Astrocyte of the spinal cord (primary cell): ENCODE measurements at places on chromosomes 7 and 10.
A peak's percentile ranks its signal among the peaks of the same experiment; 100 is the strongest.

DNA sequence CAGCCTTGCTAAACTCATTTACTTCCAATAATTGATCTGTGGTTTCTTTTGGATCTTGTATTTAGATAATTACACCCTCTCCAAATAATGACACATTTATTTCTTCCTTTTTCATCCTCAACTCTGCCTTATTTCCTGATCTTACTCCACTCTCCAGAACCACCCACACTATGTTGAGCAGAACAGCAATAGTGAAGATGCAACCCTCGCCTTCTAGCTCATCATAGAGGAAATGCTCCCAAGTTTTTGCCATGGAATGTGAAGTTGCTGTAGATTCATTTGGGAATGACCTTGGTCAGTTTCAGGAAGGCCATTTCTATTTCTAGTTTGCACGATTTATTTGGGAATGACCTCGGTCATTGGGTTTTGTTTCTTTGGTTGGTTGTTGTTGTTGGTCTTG, 314.0 kb downstream of the PAXIP1 start:
- no peak for DNase-seq

DNA sequence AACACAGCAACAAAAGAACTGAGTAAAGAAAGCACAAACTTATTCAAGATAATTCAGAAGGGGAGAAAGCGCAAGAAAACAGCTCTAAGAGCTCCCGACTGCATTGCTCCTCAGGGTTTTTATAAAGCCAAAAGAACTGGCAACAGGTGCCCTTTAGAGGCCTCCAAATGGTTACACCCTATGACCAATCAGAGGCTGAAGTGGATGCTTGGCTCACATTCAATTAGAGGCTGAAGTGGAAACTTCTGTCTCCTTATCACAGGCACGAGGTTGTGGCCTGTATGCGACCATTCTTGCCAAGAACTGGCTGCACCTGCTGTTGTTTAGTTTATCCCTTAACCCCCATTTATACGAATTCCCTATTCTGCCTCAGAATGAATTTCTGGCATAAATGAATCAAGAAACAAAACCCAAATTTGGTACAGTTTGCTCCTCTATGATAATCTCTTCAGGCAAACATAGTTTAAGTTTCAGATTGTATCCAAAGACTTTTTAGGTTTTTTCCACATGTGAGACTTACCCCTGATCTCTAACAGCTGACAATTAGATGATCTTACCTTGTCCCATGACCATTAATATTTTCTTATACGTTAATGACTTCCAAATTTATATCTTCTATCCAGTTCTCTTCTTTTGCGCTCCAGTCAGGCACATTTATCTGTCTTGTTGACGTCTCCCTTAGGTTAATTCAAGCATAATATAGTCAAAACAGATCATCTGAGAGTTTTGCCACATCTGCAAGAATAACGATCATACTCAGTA, 504.8 kb downstream of the NXPH1 start:
- DNase-seq, result no peak

GRCh38 chr7:8128449-8129317, 133.3 kb downstream of the ICA1 start:
- DNase-seq, result no peak

- DNase-seq, result no peak
Observed at GRCh38 chr10:54833029-54833428, 32.0 kb upstream of the PCDH15 start.

DNA sequence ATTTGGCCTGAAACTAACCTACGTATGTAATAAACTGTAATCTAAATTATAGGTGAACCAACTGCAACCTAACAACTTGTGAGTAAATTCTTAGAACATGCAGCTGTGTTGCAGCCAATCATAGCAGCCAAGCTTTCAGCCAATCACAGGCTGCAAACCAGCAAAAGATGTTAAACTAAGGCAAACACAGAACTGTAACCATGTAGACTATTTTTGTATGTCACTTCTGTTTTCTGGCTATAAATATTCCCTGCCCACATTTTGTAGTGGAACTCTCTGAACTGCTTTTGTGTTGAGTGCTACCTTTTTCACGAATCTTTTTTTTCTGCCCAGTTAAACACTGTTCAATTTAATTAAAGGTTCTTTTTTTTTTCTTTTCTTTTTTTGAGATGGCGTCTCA, 28.2 kb upstream of the ZPBP start:
- no peak for DNase-seq

DNA sequence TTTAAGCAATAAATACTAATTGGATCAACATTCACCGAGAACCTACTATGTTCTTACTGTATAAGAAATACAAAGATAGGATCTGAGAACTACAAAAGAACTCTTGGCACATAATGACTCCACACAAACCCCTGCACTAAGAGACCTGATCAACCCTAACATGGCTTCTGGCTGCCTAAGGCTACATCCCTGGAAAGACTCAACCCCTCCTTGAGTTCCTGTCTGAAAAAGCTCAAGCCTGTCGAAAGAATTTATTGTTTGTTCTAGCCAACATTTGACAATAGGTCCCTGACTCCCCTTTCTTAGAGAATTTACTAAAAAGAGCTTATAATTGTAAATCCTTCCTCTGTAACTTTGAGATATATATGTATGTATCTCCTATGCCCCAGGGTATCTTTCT, 125.3 kb upstream of the SGCE start:
- no peak for DNase-seq

- no peak for DNase-seq
Observed at GRCh38 chr10:104072786-104073185, 12.9 kb downstream of the COL17A1 start.

- no peak for DNase-seq
Observed at GRCh38 chr7:71325151-71325550, 193.2 kb downstream of the GALNT17 start.

DNA sequence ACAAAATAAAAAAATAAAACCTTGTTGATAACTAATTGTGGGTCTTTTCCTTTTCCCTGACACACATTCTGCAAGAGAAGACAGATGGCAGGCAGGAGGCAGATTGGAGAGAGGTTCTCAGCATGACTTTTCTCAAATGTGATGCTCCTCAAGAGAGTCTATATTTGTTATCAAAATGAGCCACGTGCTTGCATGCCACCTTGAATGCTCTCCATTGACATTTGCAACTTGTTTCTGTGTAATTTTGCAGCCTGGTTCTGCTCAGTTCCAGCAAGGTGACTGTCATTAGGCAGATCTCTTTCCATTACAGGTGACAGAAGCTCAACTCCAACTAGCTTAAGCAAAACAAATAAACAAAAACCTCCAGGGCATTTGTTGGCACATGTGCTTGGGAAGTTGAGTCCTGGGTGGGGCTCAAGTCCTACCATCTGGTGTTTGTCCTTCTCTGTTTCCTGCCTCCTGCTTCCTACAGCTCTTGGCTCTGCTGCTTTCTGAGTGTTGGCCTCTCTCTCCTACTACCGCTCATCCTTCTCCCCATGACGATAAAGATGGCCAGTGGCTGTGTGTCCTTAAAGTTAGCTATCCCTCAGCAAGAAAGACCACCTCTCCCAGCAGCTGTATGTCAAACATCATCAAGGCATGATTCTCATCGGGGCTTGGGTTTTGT, 56.7 kb downstream of the GRK5 start:
- no peak for DNase-seq

DNA sequence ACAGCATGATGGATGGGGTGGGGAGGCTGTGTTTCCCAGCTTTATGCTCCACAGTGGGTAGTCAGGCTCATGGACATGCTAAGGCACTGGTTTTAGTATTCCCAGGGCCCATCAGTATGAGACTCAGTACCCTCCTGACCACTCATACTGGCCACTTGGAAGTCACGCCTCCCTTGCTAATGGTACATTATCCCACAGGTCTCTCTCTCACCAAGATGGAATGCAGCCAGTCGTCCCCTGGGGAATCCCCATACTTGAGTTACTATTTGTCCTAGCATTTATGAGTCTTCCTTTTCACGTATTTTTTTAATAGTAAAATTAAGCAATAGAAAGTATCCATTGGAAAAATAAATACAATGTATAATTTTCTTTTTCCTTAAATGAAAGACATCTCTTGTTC, 80.6 kb upstream of the TBX20 start:
- DNase-seq, result no peak

DNA sequence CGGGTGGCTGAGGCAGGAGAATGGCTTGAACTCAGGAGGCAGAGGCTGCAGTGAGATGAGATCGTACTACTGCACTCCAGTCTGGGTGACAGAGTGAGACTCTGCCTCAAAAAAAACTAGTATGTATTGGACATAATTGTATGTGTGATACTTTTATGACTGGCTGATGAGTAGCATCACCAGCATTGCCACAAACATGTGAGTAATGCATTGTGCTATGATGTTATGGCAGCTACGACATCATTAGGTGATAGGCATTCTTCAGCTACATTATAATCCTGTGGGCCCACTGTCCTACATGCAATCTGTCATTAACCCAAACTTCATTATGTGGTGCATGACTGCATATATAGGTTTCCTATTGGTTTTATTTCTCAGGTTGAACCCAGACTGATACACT, 352.4 kb downstream of the GALNT17 start:
- no peak for DNase-seq

- DNase-seq, result peak; percentile 73
Observed at GRCh38 chr7:134875867-134876266, 96.4 kb downstream of the CALD1 start.

- no peak for DNase-seq
Observed at GRCh38 chr10:109047856-109048255, 875.5 kb downstream of the XPNPEP1 start.

DNA sequence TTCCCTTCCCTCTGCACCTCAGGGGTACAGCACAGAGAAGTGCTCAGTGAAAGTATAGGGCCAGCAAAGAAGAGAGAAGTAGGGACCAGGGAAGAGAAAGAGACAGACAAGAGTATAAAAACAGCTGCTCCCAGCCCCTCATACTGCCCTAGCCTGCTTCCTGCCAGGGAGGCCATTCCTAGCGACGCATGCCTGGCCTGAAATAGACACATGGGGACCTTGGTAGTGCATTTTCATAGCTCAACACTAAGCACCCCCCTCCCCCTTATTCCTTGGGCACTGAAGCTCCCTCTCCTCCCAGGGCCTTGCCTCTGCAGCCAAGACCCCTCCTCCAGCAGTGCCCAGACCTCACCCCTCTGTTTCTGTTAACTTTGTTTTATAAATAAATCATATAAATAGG, 64.7 kb downstream of the ZMIZ1 start:
- DNase-seq, result no peak

DNA sequence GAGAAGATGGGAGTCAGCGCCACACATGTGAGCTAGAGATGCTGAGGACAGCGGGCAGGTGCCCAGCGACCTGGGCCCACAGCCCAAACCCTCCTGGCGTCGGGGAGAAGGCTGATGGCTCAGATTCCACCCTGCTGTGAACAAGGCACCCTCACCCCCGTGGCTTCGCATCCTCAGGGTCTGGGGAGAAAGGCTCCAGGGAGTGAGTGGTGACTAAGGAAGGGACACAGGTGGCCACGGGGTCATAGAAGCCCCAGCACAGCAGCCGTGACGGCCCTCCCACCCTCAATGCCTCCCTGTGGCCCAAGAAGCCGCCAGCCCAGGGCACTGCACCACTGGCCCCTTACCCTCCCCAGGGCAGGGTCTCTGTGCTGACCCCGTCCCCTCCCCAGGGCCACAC, 19.6 kb downstream of the INTS1 start:
- no peak for DNase-seq

GRCh38 chr10:35372329-35372728, 36.0 kb downstream of the CCNY start:
- DNase-seq, result peak; percentile 68

GRCh38 chr7:36265680-36266079, 112.6 kb downstream of the EEPD1 start:
- no peak for DNase-seq

DNA sequence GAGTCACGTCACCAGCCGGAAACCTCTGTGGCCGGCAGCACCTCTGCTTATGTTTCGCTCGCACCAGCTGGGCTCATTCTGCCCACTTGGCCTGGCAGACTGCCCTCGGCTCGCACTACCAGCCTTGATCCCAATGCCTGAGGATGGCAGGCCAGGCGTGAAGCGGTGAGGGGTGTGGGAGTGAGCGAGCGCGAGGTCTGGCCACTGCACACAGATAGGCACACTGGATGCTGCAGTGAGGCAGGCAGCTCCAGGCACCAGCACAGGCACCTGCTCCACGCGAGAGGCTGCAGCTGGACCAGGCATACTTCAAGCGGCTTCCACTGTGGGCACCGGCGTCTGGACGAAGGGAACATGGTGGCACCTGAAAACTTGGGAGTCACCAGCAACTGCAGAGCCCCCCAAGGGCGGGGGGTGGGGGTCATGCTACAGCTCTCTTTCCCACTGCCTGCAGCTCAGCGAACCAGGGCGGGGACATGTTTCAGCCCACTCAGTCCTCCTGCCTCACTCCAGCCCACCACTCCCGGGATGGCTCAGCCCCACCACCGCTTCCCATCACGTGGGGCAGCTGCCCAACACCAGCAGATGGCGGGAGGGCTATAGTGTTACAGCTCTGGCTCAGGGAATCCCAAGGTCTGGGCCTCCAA, 5.4 kb upstream of the DMTF1 start:
- DNase-seq, result no peak

- no peak for DNase-seq
Observed at GRCh38 chr7:101833799-101834198, 16.4 kb downstream of the CUX1 start.

- DNase-seq, result no peak
Observed at GRCh38 chr10:110067960-110068770, 60.4 kb downstream of the ADD3 start.

- DNase-seq, result no peak
Observed at GRCh38 chr7:128844777-128845311, 14.6 kb downstream of the FLNC start.

DNA sequence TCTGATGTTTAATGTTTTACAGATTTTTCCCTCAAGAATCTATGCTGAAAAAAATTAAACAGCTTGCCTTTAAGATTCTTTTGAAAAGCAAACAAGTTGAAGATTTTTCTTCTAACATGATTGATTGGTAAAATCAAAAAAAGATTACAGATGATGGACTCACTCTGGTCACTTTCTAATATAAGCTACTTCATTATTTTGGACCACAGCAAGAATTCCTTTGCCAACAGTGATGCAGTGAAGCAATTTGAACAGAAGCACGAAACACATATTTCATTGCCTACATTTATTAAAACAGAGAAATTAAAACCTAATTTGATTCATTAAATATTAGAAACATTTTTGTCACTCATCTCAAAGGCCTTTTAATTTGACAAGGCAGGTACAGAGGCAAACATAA, 82.1 kb upstream of the SGCE start:
- DNase-seq, result no peak

DNA sequence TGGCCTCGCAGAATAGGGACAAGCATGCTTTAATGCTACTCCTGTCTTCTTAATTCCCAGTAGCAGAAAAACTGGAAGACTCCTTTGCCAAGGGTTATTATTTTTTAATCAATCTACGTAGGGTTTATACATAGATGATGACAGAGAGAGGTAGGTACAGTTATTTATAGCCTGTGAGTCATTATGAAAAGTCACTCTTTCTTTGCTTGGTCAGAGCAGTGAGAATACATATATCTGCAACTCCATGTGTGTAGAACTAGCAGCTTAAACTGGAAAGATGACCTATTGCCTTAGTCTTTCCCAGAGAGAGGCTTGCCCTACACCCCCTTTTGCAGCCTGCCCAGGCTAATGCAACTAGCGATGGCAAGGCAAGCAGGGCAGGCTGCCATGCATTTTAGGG, 1050.6 kb downstream of the NRG3 start:
- DNase-seq, result no peak
